ENCODE measurements at places on chromosomes 1 and 21.

- DNase-seq, result no peak
Measured at GRCh38 chr1:116489231-116489697, 81.6 kb downstream of the CD58 start.

DNA sequence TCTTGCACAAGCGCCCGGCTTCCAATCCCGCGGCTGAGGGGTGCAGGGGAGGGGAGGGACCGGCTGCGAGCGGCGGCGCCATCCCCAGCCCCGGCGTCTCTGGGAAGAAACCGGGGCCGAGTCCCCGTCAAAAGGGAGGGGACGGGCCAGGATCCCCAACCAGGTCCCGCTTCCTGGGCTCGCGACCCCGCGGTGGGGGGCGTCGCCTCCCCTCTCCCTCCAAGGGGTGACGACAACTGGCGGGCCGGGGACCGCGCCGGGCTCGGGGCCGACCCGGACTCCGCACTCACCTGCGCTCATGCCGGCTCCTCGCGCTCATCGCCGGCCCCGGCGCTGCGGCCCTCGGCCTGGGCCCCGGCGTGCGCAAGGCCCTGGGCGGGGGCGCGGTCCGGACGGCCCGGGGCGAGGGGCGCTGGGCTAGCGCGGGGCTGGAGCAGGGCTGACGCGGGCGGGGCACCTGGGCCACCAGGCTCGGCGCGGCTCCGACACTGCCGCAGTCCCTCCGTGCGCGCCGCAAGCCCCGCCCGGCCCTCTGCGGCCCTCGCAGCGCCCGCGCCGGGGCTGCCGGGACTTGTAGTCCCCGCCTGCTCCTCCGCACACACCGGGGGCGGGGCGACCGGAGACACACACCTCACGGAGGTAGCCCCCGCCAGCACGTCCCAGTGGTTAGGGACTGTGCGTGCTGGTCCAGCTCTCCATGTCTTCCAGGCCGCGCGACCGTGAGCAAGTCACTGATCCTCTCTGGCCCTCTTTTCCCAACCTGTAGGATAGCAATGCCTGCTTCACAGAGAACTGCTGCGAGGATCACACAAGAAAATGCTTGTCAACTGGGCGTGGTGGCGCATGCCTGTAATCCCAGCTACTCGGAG lies at the start of gene ATP13A2:
Gene ATP13A2 (minus strand): TSS at position 490 of the 869 bp plus-strand sequence. CDS start 190 bp downstream, at position 300.
- DNase-seq, result peak; percentile 88

GRCh38 chr1:43757343-43758053 lies 50.2 kb downstream of the ST3GAL3 start:
- no peak for DNase-seq

DNA sequence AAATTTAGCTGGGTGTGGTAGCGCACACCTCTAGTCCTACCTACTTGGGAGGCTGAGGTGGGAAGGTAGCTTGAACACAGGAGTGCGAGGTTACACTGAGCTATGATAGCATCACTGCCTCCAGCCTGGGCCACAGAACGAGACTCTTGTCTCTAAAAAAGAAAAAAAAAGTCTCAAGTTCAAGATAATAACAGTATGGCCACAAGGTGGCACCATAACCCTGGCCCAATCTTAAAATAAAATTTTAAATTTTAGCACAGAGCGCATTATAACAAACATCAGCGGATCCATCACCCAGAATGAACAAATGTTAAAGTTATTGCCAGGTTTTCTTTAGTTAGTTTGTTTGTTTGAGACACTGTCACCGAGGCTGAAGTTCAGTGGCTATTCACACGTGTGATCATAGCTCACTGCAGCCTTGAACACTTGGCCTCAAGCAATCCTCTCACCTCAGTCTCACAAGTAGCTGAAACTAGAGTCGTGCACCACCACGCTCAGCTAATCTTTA lies 2.9 kb upstream of the HTR6 start:
- peak; percentile 55 for DNase-seq

DNA sequence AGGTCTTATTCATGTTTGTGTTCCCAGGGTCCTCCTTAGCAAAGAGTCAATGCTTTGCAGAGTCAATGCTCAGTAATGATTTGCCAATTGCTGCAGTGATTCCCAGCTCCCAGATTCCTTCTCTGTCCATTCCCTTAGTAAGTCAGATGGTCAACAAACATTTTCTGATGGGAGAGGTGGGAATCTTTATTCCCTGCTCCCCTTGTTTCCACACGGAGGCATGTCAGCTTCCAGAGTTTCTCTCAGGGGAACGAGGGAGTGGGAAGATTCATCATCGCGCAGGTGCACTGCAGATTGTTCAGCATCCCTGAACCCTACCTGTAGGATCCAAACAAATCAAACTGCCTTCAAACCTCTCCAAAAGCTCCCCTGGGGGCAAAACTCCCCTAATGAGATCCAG lies 7.5 kb upstream of the AHDC1 start:
- no peak for DNase-seq

- DNase-seq, result no peak
Measured at GRCh38 chr1:200731654-200732332, 6.9 kb upstream of the CAMSAP2 start.

- DNase-seq, result no peak
Measured at GRCh38 chr1:95954585-95954984, 720.6 kb downstream of the RWDD3 start.

DNA sequence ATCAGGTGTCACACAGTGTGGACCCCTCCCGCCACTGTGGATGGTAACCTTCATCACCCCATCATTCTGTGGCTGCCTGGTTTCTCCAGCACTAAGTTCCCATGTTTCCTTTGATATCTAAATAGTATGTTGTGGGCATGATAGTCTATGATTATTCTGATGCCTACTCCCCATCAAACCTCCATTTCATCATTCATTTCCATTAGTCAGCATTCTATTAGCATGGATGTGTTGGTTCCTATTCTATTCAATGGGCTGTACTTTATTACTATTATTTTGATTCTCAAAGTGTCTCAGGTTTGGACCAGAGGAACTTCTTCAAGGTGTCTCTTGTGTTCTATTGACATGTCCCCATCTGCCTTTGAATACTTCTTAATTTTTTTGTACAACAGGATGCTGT lies 112.0 kb downstream of the DISC1 start:
- no peak for DNase-seq

- DNase-seq, result no peak
Measured at GRCh38 chr1:71706029-71706671, 576.2 kb downstream of the NEGR1 start.

GRCh38 chr1:202117898-202118371 lies 4.8 kb upstream of the GPR37L1 start:
- DNase-seq, result no peak

DNA sequence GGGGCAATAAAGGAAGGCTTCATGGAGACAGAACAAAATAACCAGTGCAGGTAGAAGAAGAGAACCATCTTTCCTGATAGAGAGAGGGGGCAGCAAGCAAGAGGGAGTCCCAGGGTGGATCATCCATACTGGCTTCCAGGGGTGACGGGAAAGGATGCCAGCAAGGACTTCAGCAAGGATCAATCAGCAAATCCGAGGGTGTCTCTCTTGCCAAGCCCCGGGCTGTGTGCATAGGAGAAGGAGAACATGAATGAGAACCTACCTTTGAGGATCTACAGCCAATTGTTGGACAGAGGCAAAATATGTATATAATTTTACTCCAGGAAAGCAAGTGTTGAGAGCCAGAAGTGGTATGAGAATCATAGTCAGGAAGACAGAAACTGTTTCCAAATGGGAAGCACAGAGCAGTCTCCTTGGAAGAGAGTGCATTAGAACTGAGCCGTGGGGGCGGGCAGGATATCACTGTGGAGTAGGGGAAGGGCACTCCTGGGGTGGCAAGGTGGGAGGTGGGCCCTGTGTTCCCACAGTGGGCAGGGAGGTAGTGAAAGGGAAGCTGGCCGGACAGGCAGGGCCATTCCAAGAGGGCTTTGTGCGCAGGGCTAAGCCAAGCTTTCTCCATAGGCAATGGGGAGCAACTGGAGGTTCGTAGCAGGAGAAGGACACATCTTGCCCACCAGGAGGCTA lies 1.1 kb upstream of the S100A9 start:
- no peak for DNase-seq

DNA sequence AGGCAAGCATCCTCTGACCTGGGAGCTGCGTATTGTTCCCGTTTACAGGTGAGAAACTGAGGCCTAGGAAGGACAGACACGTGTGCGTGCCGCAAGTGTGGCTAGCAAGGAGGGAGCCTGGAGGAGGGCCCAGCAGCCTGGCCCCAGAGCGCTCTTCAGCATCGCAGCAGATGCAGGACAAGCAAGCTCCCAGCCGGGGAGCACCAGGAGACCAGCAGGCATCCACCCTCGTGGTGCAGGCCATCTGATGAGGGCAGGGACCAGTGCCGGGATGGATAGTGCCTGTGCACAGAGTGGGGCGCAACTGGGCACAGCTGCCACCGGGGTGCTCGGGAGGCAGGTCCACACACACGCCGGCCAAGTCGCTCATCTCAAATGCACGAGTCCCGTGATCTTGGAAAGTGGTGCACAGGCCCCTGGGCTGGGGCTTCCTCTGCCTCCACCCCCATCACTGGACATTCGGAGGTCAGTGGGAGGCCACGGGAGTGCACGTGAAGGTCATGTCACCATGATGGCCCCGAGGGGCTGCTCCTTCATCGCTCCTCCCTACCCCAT lies 55.1 kb downstream of the COL18A1 start:
- DNase-seq, result no peak

GRCh38 chr1:207140536-207140935 lies 36.5 kb downstream of the C4BPA start:
- DNase-seq, result no peak

DNA sequence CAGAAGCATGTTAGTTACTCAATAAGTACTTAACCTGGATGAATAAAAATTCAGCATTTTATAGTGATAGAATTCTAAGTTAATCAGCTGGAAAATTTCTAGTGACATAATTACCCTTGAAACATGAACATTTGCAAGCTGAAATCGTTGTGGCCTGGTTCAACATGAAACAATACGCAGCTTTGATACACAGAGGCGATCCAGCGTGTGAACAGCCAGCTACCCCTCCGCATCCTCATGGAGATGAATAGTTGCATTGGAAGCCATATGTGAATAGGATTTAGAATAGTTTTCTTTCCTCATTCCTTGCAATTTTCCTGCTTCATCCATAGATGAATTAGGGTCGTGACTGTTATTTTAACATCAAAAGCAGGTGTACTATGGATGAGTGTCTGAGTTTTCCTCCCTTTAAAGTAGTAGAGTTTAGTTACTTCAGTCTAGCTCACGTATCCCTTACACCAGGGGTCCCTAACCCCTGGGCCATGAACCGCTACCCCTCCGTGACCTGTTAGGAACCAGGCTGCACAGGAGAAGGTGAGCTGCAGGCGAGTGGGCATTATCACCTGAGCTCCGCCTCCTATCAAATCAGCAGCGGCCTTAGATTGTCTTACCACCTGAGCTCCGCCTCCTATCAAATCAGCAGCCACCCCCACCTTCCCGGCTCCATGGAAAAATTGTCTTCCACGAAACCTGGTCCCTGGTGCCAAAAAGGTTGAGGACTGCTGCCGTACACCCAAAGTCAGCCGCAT lies 6.2 kb upstream of the TARBP1 start:
- no peak for DNase-seq
